ENCODE measurements at places on chromosomes 2 and 18. TPM values are rescaled to one million over a fixed set of nuclear protein-coding genes. Genes with fewer than 3 reads are reported as not detected.

PAX3 gene
- not detected for total RNA-seq

TNFAIP6 gene
- total RNA-seq = 3.2 TPM

EMILIN1 gene
- total RNA-seq = 4.8 TPM

GRCh38 chr2:38116762-38117161 is 40.8 kb upstream of the CYP1B1 start:
- DNase-seq = no peak

DNA sequence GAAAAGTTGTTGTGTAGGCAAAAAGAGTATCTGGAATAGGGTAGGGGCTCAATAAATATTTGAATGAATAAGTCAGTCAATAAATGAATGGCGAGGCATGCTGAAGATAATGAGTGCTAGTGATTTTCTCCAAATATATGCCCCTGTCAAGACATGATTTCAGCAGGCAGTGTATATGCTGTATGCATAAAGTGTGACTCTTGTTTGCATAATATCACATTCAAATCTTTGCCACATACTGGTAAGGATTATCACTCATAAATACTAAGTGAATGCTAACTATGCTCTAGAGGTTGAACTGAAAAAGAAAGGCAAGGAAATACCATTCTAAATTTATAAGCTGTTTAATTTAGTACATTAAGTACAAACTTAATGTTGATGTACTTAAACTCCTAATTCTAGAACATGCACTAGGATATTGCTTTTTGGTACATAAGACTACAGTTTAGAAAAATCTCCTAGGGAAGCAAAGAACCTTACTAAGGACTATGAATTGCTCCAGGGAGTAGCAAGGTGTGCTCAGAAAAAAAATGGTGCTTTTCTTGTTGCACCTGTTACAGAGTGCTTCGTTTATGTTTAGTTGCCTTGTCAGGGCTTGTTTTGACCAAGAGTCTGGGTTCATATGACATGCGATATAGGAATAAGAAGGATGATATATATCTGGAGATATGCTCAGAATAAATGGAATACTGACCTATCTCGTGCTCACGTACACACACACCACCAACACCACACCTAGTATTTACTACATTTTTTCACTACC is 224.0 kb upstream of the TANK start:
- no peak for DNase-seq

All from GM23338 (cell line).